ENCODE measurements at places on chromosomes 3 and 15.

DNA sequence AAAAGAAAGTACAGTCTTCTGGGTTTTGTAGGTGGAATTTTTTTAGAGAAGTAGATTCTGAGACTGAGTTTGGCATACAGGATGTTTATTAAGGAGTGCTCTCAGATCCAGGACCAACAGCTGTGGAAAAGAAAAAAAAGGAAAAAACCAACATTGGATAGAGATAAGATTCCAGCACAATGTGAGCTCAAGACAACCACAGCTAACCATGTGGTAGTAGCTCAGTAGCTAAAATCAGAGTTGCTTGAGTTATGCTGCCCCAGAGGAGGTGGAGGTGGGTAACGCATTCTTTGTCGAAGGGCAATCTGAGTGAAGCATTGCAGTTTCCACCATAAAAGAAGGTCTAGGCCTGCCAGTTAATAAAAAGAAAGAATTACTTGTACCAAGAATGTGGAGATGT is 904.3 kb downstream of the NSUN3 start:
- DNase-seq: no peak

GRCh38 chr3:120506076-120506827 is 55.5 kb upstream of the FSTL1 start:
- DNase-seq: peak; percentile 71

DNA sequence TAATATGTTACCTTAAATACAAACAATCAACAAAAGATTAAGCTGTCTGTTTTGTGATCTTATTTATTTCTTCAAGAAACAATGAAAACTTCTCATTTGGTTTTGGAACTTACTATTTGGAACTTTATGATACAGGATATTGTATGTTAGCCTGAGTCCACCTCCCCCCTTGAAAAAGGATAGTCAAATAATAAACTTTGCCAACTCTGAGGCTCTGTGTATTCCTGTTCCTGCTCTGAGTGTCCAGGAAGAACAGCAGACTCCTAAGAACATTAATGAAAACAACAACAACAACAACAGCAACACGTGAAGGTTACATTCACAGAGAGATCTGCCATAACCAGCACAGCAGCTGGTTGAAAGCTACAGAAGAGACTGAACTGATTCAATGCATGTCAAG is 108.1 kb upstream of the AADACL2 start:
- no peak for DNase-seq

DNA sequence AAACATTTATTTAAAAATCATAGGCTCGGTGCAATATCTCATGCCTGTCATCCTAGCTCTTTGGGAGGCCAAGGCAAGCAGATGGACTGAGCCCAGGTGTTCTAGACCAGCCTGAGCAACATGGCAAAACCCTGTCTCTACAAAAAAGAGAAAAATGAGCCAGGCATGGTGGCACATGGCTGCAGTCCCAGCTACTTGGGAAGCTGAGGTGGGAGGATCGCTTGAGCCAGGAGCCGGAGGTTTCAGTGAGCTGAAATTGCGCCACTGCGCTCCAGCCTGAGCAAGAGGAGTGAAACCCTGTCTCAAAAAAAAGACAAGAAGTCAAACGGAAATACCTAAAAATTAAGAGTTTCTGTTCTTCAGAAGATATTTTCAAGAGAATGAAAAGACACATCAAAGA is 122.3 kb downstream of the RSL24D1 start:
- no peak for DNase-seq

GRCh38 chr15:92676561-92676960 is 21.0 kb upstream of the FAM174B start:
- DNase-seq: no peak

DNA sequence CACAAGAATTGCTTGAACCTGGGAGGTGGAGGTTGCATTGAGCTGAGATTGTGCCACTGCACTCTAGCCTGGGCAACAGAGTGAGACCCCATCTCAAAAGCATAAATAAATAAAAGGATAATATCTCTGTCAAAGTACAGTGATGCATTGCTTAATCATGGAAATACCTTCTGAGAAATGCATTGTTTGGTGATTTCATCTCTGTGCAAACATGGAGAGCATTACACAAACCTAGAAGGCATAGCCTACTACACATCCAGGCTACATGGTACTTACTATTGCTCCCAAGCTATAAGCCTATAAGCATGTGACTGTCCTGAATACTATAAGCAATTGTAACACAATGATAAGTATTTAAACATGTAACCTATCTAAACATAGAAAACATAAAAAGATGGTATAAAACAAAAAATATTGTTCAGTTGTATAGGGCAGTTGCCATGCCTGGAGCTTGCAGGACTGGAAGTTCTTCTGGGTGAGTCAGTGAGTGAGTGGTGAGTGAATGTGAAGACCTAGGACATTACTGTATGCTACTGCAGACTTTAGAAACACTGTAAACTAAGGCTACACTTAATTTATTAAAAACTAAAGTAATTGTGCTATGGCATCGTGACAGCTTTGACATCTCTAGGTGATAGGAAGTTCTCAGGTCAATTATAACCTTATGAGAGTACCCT is 93.6 kb upstream of the SNRPN start:
- DNase-seq: no peak

DNA sequence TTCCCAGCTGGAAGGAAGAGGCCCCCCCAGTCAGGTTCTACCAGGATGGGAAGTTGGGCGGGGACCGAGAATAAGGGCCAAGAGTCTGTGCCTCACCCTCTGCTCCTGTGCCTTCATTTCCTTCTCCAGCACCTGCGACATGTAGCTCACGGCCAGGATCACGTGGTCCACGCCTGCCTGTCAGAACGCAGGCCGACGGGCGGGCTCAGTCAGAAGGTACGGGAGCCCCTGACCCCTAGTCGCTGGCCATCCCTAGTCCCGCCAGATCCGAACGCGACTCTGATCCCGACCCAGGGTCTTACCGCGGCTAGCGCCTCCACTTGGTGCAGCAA is 489 bp downstream of the GMPPB start:
- DNase-seq: peak; percentile 25
